ENCODE measurements at places on chromosomes 5 and 9. TPM values are rescaled to one million over a fixed set of nuclear protein-coding genes. Genes with fewer than 3 reads are reported as not detected.

C1QTNF3 gene
- total RNA-seq = 0.79 TPM

DMGDH gene
- 1.7 TPM for total RNA-seq

BTNL3 gene
- total RNA-seq = not detected

HTR4 gene
- 5.7 TPM for total RNA-seq

AHRR gene
- total RNA-seq = 28.8 TPM

IFNA14 gene
- not detected for total RNA-seq

ITK gene
- total RNA-seq = not detected

TAF11L10 gene
- total RNA-seq = not detected

SPEF2 gene
- total RNA-seq = 1.7 TPM

FOXD4L6 gene
- total RNA-seq = not detected

ANKRD34B gene
- total RNA-seq = not detected

NR5A1 gene
- not detected for total RNA-seq

MPDZ gene
- total RNA-seq = 48.6 TPM

DNAI1 gene
- not detected for total RNA-seq

AGXT2 gene
- total RNA-seq = not detected

TAS2R1 gene
- not detected for total RNA-seq

NSG2 gene
- total RNA-seq = not detected

ADAMTS19 gene
- total RNA-seq = 0.26 TPM

CEMIP2 gene
- 60.1 TPM for total RNA-seq

GFM2 gene
- 38.0 TPM for total RNA-seq

GPBP1 gene
- 59.6 TPM for total RNA-seq

HOMER1 gene
- total RNA-seq = 3.6 TPM

PRLR gene
- total RNA-seq = under 0.01 TPM

GBGT1 gene
- total RNA-seq = 3.8 TPM

SLC46A2 gene
- total RNA-seq = not detected

SLC2A6 gene
- total RNA-seq = 14.3 TPM

MEF2C gene
- 45.7 TPM for total RNA-seq

RMRP gene
- total RNA-seq = 33,640 TPM

ELAVL2 gene
- 0.12 TPM for total RNA-seq

EIF4EBP3 gene
- 1.8 TPM for total RNA-seq

OTP gene
- total RNA-seq = not detected

Data from aortic smooth muscle cell (primary cell).